ENCODE measurements at places on chromosomes 12 and 14.

DNA sequence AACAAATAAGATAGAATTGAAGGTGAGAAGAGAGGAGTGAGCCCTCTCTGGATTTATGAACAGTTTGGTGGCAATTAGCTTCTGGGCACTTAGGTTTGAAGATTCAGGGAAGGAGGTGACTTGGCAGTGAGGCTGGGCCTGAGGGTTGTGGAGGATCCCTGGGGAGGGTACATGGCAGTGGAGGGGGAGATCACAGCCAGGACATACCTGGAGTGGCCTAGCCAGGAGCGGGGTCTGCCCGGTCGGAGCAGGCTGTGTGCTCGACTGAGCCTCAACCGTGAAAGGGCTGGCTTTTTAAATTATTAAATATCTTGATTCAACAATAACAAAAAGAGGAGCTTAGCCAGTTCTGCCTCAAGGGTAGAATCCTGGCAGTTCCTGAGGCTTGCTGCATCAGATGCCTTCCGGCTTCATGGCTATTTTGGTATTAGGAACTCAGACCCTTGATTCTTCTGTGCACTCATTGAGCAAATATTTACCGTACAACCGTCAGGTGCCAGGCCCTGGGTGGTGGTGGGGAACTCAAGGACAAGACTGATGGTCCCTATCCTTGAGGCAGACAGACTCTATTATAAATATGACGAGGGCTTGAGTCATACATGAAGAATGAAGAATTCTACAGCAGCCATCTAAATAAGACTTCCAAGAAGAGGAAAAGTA lies 73.4 kb downstream of the SPTB start:
- no peak for DNase-seq

DNA sequence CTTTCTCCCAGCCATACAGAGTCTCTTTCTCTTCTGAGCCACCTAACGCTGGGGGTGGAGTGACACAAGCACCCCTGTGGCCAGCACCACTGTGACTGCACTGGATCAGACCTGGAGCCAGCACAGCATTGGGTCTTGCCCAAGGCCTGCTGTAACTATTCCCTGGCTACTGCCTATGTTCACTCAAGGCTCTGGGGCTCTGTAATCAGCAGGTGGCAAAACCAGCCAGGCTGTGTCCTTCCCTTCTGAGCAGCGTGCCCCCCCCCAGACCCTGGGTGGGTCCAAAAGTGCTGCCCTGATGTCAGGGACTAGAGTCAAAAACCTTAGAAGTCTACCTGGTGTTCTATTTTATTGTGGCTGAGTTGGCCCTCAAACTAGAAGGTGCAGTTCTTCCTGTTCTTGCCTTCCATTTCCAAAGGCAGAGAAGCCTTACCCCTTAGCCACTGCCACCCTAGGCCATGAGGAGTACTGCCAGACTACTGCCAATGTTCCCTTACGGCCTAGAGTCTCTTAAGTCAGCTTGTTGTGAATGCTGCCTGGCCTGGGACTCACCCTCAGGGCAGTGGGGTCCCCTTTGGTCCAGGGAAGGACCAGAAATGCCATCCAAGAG lies 49.9 kb downstream of the PELI2 start:
- no peak for DNase-seq

- DNase-seq = no peak
These were observed 17.8 kb downstream of the CCDC85C start for GRCh38 chr14:99586054-99586760.

- DNase-seq = no peak
These were observed 154.8 kb upstream of the NEDD1 start for GRCh38 chr12:96752211-96752610.

DNA sequence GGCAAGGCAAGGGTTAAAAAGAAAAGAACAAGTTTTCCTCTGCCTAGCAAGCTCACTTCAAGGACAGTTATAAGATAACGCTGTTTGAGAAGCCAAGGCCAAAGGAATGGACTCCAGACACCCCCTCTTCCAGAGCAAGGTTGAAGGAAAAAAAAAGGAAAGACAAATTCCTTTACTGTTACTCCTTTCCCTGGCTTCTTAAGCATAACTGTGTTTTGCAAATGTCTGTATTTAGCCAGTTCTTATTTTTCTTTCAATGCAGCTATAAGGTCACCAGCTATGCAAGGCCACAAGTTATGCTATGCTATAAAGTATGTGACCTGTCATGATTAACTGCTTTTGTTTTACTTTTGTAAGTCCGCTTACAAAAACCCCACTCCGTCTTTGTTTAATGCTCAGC lies 26.6 kb downstream of the ZNF410 start:
- DNase-seq = no peak

- DNase-seq = no peak
These were observed 83.3 kb upstream of the MED13L start for GRCh38 chr12:116360579-116361413.

- DNase-seq = no peak
These were observed 472.7 kb upstream of the FLRT2 start for GRCh38 chr14:85057221-85057620.

- peak; percentile 25 for DNase-seq
These were observed 36.1 kb downstream of the BAZ2A start for GRCh38 chr12:56593909-56594621.

GRCh38 chr12:118311666-118312065 lies 61.0 kb downstream of the TAOK3 start:
- DNase-seq = no peak

DNA sequence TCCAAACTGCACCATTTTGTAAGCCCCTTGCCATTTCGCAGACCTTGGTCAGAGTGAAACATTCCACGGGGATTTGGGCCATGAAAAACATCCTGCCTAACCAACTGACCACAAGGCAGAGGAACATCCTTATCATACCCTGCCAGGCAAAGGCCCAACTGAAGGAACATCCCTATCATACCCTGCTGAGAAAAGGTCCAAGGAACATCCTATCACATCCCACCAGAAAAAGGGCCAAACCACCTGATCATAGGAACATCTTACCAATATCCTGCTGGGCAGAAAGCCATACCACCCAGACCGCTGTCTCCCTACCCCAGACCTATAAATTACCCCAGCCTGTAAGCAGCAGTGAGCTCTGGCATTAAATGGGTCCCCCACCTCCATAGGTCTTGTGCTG lies 19.4 kb upstream of the LRRC9 start:
- no peak for DNase-seq

DNA sequence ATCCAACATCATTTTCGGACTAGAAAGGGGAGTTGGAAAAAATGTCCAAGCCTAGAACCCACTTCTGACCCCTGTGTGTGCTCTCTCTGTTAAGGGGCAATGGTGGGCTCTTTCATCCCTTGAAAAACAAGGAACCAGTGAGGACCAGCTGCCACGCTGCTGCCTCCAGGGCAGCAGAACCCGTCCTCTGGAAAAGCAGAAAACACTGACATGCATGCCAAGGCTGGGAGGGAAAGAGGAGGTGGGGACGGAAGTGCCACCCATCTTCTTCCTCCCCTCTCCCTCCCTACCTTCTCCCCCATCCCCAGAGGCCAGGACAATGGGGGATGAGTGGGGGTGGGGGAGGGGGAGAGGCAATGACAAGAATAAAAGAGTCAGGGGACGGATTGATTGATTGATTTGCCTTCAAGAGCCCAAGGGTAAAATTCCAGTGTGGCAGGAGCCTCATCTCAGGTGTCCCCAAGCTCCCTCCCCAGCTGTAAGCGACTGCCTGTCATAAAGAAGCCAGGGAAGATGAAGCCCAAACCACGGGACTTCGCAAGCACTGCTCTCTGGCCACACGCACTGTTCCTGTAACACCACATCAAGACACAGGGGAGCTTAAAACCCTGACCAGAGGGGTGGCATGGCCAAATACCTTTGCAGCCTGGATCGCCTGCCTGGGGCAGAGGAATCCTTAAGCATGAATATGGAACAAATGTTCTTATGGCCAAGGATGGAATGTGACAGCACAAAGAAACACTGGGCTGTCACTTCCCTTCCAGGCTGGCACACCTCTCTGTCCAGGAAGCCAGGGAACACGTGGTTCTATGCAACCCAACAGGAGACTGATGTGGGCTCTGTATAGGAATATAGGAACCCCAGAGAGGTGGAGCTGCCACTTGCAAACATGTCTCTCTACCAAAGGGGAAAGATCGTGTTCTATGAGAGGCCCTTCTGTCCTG lies 38.9 kb upstream of the BDKRB2 start:
- DNase-seq = no peak

DNA sequence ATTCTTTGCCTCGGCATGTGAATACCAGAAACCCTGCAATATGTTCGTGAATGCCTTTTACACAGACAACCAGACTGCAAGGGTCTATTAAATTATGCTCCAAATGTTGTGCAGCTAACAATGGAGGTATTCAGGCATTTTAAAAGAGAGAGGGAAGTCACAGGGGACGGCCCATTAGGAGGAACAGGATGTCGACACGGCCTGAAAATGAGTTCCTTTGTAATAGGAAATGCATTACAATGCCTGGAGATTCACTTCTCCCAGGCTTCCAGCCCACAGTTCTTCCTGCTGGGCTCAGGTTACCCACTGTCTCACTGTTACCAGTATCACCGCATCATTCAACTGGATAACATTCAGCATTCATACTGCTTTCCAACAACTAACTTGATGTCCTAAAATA lies 2.5 kb downstream of the DUSP6 start:
- no peak for DNase-seq

DNA sequence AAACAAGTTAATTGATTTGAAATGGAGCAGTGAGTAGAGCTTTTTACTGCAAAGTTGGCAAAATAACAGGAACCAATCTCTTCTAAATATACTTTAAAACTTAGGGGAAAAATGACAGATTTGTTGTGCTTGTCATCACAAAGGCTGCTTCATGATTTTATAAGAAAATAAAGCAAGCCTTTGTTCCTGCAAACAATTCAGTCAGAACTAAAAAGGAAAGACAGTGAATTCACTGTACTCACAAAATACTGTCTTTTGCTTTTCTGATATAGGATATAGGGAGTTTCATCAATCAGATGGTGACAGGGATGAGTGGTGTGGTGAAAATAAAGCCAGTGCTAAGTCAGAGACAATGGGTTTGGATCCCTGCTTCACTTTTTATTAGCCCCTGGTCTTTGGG lies 126.0 kb downstream of the HELB start:
- DNase-seq = no peak

DNA sequence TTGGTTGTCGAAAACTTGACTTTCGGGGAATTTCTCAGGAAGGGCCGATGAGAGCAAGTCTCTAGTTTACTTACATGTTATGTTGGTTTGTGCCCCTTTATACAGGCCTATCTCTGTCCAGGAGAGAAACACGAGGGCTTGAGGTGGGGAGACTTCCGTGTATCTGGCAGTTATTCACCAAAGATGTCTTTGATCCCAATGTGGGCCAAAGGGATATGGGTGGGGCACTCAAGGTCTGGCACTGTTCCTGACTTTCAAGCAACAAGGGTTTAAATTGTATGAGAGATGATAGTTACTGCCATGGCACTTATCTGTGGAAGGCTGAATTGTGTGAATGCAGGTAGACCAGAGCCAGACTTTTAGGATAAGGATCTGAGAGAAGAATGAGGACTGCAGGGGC lies 137.2 kb upstream of the DHRS4 start:
- no peak for DNase-seq

DNA sequence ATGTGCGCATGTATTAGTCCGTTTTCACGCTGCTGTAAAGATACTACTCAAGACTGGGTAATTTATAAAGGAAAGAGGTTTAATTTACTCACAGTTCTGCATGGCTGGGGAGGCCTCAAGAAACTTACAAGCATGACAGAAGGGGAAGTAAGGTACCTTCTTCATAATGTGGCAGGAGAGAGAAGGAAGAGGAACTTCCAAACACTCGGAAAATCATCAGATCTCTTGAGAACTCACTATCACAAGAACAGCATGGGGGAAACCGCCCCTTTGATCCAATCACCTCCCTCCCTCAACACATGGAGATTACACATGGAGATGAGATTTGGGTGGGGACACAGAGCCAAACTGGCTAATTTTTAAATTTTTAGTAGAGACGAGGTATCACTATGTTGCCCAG lies 41.8 kb upstream of the SNX6 start:
- DNase-seq = no peak

GRCh38 chr12:47881826-47882427 lies 22.9 kb downstream of the VDR start:
- no peak for DNase-seq

- no peak for DNase-seq
These were observed 65.6 kb upstream of the FICD start for GRCh38 chr12:108449478-108449877.

DNA sequence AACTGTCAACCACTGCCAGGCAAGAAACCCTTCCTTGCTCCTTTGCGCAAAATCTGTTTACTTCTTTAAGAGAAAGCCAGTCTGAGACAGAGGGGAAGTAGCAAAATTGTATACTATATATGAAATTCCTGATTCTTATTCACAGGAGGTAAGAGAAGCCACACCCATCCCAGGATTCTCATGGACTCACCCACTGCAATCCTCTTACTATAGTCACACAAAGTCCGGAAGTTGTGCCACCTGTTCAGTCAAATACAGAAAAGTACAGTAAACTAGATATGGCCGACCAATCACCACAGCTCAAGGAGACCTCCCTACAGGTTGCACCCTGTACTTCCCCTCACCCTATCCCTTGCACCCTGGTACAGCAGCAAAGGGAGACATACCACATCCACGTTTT lies 2.9 kb downstream of the PRMT5 start:
- DNase-seq = no peak

DNA sequence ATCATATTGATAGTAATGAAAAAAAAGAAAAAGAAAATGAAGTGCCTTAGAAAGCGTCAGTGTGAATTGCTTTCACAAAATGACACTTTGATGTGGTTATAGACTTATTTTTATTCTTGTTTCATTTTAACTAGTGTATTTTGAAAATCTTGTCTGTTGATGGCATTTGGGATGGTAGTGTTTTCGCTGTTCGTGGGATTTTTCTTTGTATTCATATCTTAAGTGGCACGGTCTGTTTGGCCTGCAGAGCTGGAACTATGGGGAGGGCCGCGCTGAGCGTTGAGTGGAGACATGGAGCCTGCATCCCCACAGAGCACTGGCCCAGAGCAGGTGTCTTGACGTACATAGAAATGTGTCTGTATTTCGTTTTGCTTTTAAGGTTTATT lies 61.6 kb downstream of the WDR20 start:
- DNase-seq = no peak

GRCh38 chr12:13093848-13094220 lies 9.6 kb downstream of the GSG1 start:
- DNase-seq = no peak

- no peak for DNase-seq
These were observed 133.8 kb downstream of the BCAT1 start for GRCh38 chr12:24815114-24815423.

DNA sequence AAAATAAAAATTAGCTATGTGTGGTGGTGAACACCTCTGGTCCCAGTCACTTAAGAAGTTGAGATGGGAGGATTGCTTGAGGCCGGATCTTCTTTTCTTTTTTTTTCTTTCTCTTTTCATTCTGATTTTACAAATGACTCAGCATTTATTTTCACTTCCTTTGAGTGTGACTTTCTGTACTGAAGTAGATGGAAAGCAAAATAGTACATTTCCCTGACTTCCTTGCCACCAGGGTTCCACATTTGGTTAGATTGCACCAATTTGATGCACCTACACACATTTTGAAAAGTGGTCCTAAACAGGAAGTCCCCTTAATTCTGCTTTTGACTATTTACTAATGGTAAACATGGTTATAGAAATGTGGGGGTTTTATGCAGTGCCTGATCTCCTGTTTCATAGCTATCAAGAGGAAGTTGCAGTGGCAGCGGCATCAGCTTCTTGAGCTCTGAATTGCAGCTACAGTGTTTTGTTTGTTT lies 13.0 kb upstream of the LEMD3 start:
- no peak for DNase-seq

GRCh38 chr14:83461521-83461920 lies 1927.9 kb upstream of the SEL1L start:
- DNase-seq = no peak

GRCh38 chr14:23118506-23119362 lies at the start of gene CEBPE:
Gene CEBPE (minus strand): TSS chr14:23119255. CDS start chr14:23119091, 164 bp downstream.
- no peak for DNase-seq

- no peak for DNase-seq
These were observed 94.2 kb upstream of the MYL2 start for GRCh38 chr12:111014547-111014946.
